Airway epithelial cell (primary cell): ENCODE measurements at places on chromosomes 5 and 9. TPM values are rescaled to one million over a fixed set of nuclear protein-coding genes. Genes with fewer than 3 reads are reported as not detected.

The PTGS1 gene
- 4.2 and 4.7 TPM in 2 replicates for total RNA-seq

The UNC5A gene
- 0.05 TPM in 1 of 2 replicates, not detected in the other for total RNA-seq

The PCDHA2 gene
- total RNA-seq, result not detected in 2 replicates

The RNF224 gene
- 0.35 and 0.70 TPM in 2 replicates for total RNA-seq

The TMEM252 gene
- not detected in 2 replicates for total RNA-seq

The SH3TC2 gene
- total RNA-seq, result 7.3 and 7.5 TPM in 2 replicates

The DDX4 gene
- total RNA-seq, result not detected in 2 replicates

The RGS7BP gene
- total RNA-seq, result 0.19 TPM in 1 of 2 replicates, not detected in the other

The UGT3A2 gene
- not detected in 2 replicates for total RNA-seq

The SLC12A2 gene
- 13.9 and 14.8 TPM in 2 replicates for total RNA-seq

The SPEF2 gene
- total RNA-seq, result 0.23 and 2.5 TPM in 2 replicates

The TRAF1 gene
- 0.42 and 0.46 TPM in 2 replicates for total RNA-seq

The SEMA6A gene
- total RNA-seq, result 1.2 and 2.7 TPM in 2 replicates

The CER1 gene
- total RNA-seq, result not detected in 2 replicates

The FAM169A gene
- 4.8 and 14.0 TPM in 2 replicates for total RNA-seq
